Esophagus mucosa (tissue), 1 donor: ENCODE measurements at places on chromosomes 4 and X.
A peak's percentile ranks its signal among the peaks of the same experiment; 100 is the strongest.

GRCh38 chr4:151659601-151660364, 101.0 kb downstream of the GATB start:
- ATAC-seq: no peak

- ATAC-seq: no peak
Measured at GRCh38 chr4:6227412-6228157, 27.2 kb upstream of the JAKMIP1 start.

GRCh38 chr4:114911111-114911510, 202.3 kb downstream of the NDST4 start:
- no peak for ATAC-seq

DNA sequence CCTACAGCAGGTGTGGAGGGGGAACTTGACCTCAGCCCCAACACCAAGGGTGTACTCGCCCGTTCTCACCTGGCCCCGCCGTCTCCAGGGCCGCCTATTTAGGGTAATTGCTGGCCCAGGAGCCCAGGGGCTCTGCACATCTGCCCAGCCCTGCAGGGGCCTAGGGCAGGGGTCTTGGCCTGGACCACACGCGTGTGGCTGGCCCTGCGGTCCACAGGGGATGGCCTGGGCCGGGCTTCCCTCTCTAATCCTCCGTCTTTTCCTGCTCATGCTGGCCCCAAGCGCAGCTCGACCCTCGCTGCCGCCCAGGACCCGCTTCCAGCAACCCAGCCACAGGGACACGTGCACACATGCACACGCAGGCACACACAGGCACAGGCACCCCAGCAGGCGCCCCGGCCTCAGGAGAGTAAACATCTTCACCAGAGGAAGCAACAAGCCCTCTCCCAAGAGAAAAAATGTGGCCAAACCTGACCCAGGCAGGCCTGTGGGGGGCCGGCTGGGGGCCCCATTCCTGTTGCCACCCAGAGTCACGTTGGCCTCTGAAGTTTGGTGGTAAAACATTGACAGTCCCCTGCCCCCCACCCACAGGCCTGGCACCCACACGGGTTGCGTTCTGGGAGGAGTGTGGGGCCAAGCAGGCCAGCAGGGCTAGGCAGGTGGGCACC, 24.6 kb upstream of the FGFR3 start:
- no peak for ATAC-seq

- no peak for ATAC-seq
Measured at GRCh38 chr4:125225806-125226205, 88.9 kb upstream of the FAT4 start.

DNA sequence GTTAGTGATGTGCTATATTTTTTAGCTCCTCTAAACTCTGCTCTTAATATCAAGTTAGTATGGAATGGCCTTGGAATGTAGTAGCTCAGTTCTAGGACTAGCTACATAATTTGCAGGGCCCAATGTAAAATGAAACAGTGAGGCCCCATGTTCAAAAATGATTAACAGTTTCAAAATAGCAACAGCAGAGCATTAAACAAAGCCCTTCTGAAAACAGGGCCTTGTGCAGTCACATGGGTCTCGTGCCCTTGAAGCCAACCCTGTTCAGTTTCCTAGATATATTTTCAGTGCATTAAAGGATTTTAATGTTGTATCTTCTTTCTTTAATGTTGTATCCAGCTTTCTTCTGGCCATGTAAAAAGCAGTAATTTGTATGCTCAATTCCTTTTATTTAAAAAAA, 82.1 kb downstream of the TASL start:
- no peak for ATAC-seq

- no peak for ATAC-seq
Measured at GRCh38 chr4:20652226-20652885, 47.9 kb upstream of the PACRGL start.

- ATAC-seq: no peak
Measured at GRCh38 chr4:79979785-79980437, 93.1 kb downstream of the ANTXR2 start.

DNA sequence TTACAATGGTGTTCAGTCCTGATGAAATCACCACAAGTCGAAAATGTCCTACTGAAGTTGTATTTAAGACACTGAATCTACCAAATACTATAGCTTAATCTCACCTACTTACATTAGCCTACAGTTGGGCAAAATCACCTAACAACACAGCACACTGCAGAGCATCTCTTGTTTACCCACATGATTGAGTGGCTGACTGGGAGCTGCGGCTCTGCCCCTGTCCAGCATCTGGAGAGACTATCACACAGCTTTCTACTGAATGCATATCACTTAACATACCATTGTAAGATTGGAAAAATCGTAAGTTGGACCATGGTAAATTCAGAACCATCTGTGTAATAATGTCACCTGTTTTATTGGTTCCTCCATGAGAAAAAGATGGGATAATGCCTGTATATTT, 1083.2 kb upstream of the PCDH7 start:
- no peak for ATAC-seq

DNA sequence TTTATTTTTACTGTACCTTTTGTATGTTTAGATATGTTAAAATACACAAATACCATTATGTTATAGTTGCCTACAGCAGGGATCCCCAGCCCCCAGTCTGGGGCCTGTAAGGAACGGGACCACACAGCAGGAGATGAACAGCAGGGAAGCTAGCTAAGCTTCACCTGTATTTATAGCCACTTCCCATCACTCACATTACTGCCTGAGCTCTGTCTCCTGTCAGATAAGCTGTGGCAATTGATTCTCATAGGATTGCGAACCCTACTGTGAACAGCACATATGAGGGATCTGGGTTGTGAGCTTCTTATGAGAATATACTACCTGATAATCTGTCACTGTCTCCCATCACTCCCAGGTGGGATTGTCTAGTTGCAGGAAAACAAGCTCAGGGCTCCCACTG, 73.9 kb downstream of the BMPR1B start:
- ATAC-seq: no peak

- no peak for ATAC-seq
Measured at GRCh38 chr4:22391551-22391950, 124.3 kb downstream of the ADGRA3 start.

- ATAC-seq: peak; percentile 59
Measured at GRCh38 chrX:134670134-134670924, 12.1 kb upstream of the PLAC1 start.

- no peak for ATAC-seq
Measured at GRCh38 chr4:42642101-42642797, 14.7 kb downstream of the ATP8A1 start.

DNA sequence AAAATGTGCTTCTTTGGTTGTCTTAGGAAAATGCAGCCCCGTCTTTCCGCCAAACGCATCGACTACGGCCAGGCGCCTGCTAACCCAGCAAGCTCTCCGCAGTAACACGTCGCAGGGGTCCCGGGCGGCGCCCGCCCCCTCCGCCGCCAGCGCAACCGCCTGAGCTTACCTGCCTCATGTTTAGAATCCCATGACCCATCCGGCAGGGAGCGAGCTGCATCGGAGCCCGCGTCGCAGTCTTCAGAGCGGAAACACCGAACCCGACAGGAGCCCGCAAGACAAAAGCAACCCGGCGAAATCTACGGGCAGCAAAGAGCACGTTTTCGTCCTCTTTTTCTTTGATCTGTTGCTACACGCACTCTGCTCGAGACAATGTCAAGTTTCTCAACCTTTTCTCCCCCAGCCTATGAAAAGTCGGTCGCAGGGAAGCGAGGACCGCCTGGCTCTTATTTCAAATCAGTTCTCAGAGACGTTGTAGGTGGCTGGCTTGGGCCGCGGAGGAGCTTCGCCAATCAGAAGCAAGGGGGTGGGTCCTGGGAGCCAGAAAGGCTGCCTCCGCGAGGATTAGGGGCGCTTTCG, at the start of gene MID1:
MID1 (minus strand) TSS at position 465 of the 579 bp plus-strand sequence. CDS start 53,038 bp downstream, outside the sequence.
- ATAC-seq: peak; percentile 63

DNA sequence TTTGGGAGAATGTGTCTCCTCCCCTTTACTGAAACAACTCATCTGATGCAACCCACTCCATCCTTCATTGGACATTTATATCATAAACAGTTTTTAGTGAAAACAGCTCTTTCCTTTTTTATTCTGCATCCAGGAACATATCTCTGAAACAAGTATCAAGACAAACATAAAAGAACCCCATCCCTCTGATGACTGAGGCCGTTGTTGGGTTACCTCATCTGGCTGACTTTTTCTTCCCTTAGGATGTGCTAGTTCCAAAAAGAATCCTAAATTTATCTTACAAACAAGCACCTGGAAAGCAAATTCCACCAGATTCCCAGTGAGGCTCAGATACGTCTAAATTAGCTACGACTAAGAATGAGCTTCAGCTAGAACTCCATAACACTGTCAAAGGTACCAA, 483.7 kb upstream of the INTU start:
- ATAC-seq: no peak

DNA sequence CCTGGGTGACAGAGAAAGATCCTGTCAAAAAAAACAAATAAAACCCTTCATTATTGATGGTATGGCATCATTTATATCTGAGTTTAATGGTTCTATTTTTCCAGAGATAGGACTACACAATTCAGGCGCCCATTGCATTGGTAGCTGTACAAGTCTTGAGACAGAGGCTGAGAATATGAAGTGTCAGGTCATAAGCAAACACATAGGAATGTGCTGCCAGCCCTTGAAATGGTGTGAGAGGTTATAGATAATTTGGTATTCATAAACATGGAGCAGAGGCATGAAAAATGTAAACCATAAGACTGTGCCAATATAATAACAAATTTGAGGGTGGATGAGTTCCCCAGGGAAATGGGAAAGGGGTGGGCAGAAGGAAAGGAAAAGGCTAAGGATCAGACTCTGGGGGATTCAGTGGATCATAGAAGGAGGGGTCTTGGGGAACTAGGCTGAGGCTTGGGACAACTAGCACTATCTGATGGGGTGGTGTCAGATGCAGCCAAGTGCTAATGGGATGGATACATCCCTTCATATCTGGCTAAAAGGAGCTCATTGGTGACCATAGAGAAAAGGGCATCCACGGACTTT, 50.8 kb downstream of the MAOA start:
- no peak for ATAC-seq

DNA sequence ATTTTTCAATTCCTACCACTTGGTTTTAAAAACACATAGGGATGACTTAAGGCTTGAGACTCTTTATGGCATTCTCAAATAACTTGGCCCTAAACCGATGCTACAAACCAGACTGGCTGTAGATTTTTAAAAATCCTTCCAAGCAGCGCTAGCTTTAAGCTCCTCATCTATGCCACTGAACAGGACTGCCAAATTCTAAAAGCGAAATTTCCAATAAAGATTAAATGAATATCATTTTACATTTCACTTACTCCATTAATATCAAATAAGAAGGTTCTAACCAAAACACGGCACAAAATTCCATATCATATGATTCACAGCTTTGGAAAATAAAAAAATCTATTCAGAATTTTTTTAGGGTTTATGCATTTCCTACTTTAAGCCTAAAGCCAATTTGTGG, 134.2 kb downstream of the FANCB start:
- no peak for ATAC-seq

GRCh38 chr4:87117051-87117731, 103.2 kb downstream of the KLHL8 start:
- no peak for ATAC-seq

DNA sequence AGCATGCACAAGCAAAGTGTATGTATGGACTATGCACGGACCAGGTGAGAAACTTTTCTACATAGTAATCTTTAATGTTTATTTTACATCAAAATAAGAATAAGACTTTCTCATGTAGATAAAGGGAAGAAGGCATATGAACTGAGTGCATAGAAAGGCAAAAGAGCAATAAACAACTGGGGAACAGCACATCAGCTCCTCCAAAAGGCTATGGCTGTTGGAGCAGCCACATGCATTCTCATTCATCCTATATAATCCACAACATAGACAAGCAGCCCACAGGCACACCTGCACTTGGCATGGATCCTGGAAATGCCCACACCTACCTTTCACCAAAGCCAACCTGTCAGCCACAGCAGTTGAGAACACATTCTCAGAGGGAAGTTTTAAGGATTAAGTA, 586.9 kb upstream of the INTU start:
- ATAC-seq: peak; percentile 47

GRCh38 chr4:93835929-93836328, 7.4 kb downstream of the ATOH1 start:
- no peak for ATAC-seq

- ATAC-seq: peak; percentile 69
Measured at GRCh38 chr4:182126096-182126495, 117.1 kb upstream of the TENM3 start.

- ATAC-seq: peak; percentile 19
Measured at GRCh38 chrX:154046031-154046781, 26.5 kb upstream of the IRAK1 start.

DNA sequence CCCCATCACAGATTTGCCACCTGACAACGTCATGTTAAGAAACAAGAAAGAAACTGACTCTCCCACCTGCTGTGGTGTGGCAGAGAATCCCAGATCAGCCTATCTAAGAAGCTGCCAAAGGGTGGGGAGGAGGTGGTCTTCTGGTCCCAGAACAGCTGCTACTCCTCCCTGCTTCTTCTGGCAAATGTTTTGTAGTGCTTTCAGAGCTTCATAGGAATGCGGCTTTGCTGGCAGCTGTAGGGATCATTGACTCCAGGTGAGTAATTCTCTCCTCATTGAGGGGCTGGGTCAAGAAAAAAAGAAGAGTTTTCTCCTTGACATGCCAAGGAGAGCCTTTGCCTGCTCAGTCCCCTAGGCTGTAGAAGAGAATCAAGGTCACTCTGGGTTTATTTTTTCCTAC, 23.3 kb downstream of the NRK start:
- ATAC-seq: no peak

GRCh38 chrX:119190091-119190681, 45.9 kb upstream of the PGRMC1 start:
- no peak for ATAC-seq

DNA sequence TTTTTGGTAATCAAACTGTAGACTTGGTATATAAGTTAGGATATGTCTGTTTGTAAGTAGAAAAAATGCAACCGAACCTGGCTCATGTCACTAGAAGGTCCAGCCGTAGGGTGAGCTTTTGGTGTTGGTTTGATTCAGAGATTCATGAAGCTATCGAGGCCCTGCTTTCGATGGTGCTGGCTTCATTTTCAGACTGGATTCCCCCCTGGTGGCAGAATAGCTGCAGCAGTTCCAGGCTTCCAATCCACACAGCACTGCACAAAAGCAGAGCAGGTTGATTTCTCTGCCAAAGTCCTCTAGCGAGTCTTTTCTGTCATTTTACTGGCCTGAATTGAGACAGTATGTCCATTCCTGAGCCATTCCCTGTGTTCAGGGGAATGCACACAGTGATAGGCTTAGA, 33.1 kb downstream of the PDK3 start:
- ATAC-seq: no peak

DNA sequence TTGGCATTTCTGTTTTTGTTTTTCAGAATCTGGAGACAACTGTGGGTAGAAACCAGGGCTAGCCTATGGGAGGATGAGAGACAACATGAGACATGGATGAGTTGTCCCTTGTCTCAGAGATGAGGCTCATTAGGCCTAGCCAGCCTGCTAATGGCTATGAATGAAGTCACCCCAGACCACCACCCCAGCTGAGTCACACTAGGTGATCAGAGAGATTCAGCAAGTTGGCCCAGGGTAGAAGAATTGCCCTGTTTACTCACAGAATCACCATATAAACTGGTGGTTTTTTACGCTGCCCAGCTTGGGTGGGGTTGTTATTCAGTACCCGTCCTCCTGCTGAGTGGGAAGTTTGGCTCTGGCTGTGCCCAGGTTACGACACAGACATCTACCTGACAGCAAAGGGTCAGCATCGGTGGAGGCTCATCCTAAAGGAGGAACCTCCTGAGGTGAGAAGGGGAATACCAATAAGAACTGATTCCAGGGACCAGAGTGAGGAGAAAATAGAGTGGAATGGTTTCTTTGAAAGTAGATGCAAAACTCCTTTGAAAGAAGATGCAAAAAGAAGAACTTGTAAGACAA, 17.2 kb upstream of the ARSJ start:
- no peak for ATAC-seq
